ENCODE measurements at places on chromosomes 3 and 15.

- no peak for DNase-seq
Measured at GRCh38 chr3:185205865-185206264, 48.0 kb downstream of the EHHADH start.

DNA sequence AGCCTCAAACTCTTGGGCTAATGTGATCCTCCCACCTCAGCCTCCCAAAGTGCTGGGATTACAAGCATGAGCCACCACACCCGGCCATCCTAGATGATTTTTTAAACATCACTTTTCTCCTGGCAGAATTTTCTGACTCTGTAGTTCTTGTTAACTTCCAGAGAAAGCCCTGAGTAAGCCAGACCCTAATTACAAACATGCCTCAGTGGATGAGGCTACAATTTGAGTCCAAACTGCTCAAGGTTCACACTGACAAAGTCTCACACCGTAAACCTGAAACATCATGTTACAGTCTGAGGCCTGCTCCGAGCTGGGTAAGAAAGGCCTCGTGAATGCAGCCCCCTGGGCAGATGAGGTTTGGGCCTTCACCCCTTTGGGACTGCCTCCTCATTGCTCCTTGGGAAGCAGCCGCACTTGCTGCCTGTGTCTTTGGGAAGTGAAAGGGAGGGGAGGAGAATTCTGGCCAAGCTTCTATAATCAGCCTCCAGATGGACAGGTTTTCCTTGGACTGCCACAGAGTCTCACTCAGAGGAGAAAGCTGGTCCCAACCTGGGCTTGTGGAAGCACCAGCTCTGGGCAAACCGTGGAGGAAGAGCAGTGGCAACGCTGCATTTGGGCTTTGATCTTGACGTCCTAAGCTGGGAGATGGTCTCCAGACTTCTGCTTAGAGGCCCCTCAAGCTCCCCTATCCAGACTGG, 46.0 kb downstream of the CA12 start:
- DNase-seq = no peak

DNA sequence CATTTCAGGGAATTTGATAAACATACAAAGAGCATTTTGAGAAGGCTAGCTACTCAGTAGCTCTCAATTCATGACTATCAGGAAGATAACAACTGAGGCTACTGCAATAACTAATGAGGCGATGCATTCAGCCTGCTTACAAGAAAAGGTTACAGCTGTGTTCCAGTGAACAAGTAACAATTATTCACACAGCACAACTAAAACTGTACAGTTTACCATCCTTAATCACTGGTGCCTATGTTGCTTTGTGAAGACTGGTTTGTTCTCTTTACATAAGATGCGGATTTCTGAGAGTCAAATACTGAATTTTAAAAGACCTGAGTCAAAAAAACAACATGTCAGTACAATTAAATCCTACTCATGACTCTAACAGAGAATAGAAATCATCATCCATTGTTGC, 526.3 kb downstream of the OTOL1 start:
- DNase-seq = no peak

- DNase-seq = no peak
Measured at GRCh38 chr15:67373971-67374370, 119.4 kb downstream of the IQCH start.

DNA sequence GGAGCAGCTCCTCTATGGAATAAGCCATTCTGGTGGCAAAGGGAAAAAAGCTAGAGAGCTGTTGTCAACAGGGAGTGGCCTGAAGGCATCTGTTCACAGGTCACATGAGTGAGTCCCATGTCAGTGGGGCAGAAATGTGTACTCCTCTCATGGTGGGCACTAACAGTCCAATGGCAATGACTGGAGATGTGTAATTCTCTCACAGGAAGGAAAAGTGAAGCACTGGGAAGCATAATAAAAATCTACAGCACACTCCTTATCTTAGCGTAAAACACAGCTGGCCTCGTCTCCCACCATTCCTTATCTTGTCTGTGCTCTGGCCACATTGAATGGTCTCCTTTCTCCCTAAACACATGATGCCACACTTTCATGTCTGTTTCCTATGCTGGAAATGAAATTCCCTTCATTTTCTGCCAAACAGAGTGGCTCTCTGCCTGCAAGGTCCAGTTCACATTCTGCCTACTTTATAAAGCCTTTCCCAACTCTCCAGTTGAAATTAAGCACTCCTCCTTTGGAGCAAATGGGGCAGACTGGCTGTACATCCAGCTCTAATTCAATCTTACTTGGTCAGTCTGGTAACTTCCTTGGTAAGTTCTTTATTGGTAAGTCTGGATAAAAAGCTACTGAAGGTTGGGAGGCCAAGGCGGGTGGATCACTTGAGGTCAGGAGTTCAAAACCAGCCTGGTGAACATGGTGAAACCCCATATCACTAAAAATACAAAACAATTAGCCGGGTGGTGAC, 139.8 kb downstream of the RPL22L1 start:
- no peak for DNase-seq

- DNase-seq = no peak
Measured at GRCh38 chr3:97882975-97883598, 61.3 kb downstream of the CRYBG3 start.

DNA sequence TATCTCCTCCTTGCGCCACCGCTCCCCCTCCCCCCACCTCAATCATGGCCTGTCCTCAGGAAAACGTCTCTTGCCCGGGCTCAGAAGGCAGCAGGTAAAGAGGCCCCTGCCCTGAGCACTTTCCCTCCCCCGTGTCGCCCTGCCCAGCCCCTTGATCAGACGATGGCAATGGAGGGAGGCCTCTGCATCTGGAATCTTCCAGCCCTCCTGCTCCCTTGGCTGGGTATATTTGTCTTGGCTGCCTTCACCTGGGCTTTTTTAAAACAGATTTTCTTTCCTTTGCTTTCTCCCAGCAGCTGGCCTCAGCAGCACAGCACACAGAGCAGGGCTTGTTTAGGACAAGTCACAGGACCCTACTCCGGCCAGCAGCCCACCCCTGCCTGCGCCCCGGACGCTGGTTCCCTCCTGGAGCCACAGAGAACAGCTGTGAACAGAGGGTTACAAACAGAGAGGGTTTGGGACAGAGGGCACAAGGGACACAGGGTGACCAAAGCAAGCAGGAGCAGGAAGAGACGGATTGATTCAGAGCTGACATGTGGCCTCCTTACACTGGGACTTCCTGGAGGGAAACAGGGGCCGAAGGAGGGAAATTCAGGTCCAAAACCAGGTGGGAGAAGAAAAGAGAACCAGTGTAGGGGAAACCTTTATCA, 78.7 kb downstream of the ISG20 start:
- no peak for DNase-seq
